ENCODE measurements at places on chromosomes 13 and 19.

- no peak for DNase-seq
Measured at GRCh38 chr13:68170961-68171360, 940.8 kb upstream of the PCDH9 start.

DNA sequence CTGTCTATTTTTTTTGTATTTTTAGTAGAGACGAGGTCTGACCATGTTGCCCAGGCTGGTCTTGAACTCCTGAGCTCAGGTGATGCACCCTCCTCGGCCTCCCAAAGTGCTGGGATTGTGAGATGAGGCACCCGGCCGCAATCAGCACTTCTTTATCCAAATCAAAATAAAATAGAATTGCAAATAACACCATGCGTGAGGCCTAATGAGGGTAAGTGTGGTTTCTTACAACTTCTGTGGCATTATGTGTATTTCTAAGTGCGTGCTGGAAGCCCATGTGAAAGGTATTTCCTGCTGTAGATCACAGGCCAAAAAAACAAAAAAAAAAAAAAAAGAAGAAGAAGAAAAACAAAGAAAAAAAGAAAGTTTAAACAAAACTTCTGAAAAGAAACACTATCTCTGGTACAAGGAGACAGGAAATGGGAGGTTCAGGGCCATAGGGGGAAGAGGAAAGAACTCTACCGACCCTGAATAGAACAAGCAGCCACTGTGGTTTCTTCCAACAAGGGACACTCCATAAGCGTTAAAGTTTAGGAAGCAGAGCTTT lies 3.0 kb upstream of the GRAMD1A start:
- DNase-seq, result no peak

- DNase-seq, result no peak
Measured at GRCh38 chr19:50693064-50693975, 26.3 kb downstream of the SHANK1 start.

DNA sequence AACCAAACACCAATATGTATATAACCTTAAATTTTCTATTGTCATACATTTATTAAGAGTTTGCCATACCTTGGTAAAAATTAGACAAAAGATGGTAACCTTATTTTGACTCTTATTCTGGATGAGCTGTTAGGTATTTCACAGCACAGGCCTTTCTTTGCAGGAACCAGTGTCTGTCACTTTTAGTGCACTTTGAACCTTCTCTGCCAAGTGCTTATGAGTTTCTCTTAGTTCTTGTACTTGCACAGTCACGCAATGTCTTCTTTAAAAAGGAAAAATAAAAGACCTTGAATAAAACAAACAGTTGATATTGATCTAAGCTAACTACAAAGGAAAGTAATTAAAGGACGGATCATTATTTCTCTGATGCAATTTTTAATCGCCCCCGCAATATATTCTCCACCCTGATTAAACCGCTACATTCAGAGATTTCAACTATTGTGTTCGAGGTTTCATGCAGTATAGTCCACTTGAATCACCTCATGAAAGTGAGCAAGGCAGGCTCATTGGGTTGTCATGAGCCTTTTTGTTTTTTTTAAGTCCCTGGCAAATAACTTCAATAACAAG lies 534.5 kb downstream of the KLF5 start:
- no peak for DNase-seq

GRCh38 chr13:73254827-73255226 lies 196.0 kb downstream of the KLF5 start:
- DNase-seq, result no peak

DNA sequence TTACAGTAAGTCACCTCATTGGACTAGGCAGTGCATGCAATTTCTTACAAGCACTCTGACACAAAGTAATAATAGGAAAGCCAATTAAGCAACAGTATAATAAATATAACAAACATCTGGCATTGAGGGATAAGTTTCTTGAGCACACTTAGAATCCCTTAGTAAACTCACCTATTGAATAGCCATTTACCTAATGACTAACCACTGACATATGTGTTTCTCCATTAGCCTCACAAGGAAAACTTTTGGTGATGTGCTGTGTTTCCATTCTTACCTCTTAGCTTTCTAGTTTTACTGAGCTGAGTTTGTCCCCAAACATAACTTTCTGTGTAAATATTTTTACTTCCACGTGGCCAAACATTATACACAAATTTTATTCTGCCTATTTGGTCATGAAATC lies 47.4 kb upstream of the PCDH9 start:
- DNase-seq, result no peak

DNA sequence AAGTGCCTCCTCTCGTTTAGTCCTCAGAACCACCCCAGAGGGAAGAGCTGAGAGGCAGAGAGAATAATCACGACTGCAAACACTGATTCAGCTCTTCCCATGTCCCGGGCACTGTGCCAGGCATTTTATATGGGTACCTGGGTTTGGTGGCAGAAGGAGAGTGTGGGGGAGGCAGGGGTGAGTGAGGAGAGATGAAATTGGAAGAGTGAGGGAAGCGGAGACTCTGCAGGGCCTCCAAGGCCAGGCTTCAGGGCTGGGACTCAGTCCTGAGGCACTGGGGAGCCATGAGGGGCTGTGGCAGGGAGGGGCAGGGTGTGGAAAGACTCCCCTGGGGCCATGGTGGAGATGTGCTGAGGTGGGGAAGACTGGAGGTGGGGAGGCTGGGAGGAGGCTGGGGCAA lies 8.7 kb downstream of the SYNGR4 start:
- no peak for DNase-seq

DNA sequence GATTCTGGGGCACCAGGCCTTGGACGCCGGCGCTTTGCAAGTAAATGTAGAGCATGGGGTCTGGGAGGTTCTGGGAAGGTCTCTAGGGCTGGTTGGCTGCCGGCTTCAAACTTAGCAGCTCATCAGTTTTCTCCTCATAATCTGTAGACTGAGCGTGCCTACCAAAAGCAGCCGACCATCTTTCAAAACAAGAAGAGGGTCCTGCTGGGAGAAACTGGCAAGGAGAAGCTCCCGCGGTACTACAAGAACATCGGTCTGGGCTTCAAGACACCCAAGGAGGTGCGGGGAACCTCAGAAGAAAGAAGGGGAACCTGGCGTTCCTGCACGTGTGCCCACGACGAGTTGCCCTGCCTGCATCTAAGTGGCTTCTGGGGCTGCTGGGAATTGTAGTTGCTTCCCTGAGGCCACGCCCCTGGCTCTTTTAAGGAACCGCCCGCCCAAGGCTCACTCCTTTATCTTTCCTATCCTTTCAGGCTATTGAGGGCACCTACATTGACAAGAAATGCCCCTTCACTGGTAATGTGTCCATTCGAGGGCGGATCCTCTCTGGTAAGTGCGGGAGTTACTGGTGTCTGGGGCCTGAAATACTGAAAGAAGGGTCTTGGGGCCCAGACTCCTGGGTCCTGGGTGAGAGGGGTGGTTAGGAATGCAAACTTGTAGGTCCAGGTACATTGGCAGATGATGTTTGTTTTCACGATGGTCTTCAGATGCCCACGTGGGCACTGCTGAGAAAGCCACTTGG lies 984 bp downstream of the RPS11 start:
- no peak for DNase-seq

- no peak for DNase-seq
Measured at GRCh38 chr13:45876781-45877180, 25.2 kb upstream of the SIAH3 start.

GRCh38 chr19:17499648-17500446 lies 11.6 kb upstream of the PGLS start:
- DNase-seq, result no peak

DNA sequence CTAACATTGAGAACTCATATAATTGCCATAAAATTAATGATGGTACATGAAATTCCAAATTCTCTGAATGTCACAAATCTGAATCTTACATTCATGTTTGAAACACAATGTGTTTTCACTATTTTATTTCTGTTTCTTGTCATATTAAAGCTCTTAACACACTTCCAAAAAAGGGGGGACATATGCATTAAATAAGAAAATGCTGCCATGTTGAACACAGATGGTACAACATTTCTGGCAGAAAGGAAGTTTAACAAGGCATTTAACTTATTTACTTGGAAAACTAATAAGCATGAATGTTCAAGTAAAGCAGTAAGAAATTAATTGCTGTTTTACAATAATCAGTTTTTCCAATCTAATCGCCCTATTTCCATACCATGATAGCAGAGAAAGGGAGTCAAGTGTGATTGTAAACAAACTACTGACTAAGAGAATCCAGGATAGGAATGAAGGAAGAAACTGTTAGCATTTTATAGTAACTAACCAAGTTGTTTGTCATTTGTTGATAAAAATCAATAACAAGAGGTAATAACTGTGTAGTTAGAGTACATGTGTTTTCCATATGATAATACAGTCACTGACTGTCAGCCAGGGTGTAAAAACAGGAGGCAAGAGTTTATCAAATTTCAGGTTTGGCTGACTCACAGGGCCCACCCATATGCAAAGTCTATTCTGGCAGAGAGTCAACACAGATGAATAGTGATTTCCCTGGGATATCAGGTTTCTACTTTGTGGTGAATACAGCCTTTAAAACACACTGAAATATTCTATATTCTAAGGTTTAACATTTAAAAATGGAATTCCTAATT lies 5.7 kb upstream of the FOXO1 start:
- DNase-seq, result no peak

DNA sequence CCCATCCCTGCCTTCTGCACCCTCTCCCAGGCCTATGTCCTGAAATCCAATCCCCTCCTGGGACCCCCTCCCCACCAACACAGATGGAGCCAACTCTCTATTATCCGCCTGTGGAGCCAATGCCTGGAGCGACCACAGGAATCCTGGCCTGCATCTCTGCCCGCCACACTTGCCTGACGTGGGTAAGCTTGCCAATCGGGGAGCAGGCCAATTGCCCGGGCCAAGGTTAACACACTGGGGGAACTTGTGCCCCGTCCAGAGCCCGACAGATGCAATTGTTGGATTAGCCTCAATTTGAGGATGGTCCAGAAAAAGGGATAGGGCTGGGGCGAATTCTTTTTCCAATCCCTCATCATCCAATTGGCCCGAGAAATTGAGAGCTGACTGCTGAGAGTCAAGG lies 5.9 kb downstream of the WIZ start:
- DNase-seq, result no peak

DNA sequence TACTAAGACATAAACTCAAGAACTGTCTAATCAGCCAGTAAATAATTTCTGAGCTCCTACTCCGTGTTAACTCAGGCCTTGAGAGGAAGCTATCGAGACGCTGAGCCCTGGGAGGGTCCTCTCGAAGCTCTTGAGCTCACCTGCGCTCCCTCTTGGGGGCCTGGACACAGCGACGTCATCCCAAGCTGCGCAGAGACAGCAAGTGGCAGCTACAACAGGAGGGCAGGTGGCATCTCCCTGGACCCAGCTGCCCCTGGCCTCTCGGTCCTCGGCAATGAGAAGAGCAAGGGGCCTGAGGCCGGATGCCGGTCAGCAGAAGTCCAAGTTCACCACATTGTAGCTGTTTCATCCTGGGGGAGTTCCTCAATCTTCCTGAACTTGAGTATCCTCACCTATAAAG lies 30.5 kb upstream of the TUBGCP3 start:
- no peak for DNase-seq

DNA sequence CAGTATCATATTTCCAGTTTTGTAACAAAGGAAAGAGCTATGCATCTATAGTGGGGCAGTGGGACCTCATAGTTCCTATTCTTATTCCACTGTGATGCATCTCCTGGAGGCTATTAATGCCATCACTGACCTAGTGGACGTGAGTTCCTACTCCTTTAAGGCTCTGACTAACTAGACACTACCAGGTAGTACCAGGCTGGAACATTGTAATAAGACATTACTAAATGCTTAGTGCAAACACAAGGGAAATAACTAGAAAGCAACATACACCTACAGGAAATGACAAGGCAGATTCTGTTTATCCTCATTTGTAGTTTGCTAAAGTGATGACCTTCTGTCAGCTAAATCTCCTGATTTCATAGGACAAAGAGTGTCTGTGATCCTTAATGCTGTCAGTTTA lies 192.5 kb downstream of the POSTN start:
- no peak for DNase-seq
